ENCODE measurements at places on chromosomes 7 and 10.

- no peak for DNase-seq
These were observed 9.9 kb downstream of the RP9 start for GRCh38 chr7:33099154-33099940.

DNA sequence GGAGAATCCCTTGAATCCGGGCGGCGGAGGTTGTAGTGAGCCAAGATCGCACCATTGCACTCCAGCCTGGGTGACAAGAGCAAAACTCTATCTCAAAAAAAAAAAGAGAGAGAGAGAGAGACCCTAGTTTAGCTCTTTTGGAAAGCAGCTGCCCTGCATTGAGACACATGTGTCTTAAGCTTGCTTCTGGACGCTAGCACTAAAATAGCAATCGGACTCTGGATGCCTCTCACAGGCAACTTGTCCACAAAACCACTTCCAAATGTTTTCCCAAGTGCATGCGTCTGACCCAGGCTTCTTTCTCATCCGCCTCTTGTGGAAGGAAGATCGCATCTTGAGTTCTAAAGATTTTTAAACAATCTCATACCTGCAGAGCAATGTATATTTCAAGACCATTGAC, 182.7 kb downstream of the CUX1 start:
- no peak for DNase-seq

GRCh38 chr10:35569111-35569707, 35.9 kb upstream of the GJD4 start:
- DNase-seq, result no peak

GRCh38 chr10:92045641-92046106, 122.1 kb downstream of the BTAF1 start:
- no peak for DNase-seq

DNA sequence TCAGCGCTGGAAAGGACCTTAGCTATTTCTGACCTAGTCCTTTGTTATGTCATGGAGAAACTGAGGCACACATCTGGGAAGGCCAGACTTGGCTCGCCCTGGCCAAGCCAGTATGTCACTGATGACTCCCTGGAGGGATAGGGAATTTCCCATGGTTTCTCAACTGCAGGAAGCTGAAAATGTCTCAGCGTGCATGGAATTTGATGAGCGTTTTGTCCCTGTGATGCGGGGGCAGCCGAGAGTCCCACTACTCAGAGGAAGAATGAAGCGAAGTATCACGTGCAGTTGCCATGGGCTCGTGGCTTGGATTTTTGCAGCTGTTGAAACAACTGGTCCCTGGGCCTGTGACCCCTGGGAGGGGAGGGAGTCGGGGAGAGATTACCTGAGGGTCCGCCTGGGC, 44.8 kb downstream of the CLIP2 start:
- no peak for DNase-seq

GRCh38 chr7:43364391-43364790, 218.5 kb upstream of the STK17A start:
- DNase-seq, result no peak

All from activated T-helper 1 cell treated with anti-CD3 and anti-CD28 coated beads, Interleukin-2, amount 50 U/mL, for 16 hours (primary cell).